ENCODE measurements at places on chromosomes 11 and 22.

DNA sequence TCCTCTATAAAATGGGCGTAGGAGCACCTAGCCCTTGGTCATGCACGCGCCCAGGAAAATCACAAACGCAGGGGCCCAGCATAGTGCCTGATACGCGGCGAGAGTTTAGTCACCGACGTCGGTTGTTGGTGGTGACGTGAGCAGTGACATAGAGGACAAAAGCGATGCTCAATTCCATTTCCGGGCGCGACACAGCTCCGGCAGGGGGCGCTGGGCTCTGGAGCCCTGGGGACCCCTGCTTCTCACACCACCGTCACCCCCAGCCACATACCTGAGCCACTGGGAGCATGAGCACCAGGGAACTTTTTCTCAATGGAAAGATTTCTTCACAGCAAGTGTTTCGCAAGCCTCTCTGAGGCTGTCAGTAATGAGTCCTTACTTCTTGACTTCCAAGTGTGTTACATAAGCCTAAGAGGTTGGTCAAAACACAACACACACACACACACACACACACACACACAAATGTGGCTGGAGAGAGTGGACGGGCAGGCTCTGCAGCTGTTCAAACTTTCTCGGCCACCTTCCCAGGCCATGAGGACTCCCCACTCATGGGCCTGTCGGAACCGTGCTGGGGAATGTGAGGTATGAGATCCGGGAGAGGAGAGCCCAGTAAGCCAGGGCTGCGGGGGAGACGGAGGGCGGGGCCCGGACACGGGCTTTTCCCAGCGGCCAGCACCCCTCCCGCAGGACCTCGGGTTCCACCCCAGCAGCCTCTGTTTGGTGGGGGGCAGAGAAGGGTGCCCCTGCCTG, 36.9 kb upstream of the LINC01488 start:
- DNase-seq, result peak; percentile 93

DNA sequence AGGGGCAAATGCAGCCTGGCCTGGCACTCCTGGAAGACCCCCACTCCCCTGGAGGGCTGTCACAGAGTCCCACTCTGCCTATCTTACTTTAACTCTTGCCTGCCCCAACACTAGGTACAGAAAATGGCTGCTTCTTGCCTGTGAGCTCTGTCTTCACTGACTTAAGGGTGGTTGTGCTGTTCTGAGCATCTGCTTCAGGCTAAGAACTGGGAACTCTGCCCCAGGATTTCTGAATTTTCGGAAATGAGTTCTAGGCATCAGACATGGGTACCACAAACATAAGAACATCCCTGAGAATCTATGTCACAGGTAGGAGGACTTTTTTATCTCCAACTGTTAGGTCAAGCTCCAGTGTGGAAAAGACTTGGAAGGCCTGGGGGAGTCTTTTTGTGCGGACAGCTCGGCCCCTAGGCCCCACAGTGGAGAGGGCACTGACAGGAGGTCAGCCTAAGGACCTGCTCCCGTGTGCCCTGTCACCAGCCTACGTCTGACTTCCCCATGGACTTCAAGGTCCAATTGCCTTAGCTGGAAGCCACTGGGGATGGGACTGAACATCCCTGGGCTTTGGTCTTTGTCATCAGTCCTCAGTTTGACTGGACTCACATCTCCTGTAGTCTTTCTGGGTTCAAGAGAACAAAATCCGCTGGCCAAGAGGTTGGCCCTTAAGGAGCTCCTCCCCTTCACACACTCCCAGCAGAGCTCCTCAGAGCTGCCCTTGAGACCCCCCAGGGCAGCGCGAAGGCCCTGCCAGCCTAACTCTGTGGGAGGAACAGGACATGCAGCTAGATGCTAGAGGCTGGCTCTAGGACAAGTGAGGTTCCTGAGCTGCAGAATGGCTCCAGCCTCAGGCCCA, 31.9 kb downstream of the PPP2R1B start:
- no peak for DNase-seq

GRCh38 chr11:117002639-117003299, 95.5 kb downstream of the SIK3 start:
- DNase-seq, result no peak

GRCh38 chr11:67437082-67437808, at the start of gene PTPRCAP:
Gene PTPRCAP, minus strand, starts transcription at chr11:67437682. Its CDS starts 63 bp downstream, at chr11:67437619.
- DNase-seq, result no peak

GRCh38 chr11:111443640-111444039, 64.6 kb upstream of the POU2AF1 start:
- DNase-seq, result no peak

- DNase-seq, result no peak
Observed at GRCh38 chr11:113350336-113351067, 36.1 kb downstream of the TTC12 start.

All from MV-4-11 (cell line).